Activated CD4-positive, CD25-positive, alpha-beta regulatory T cell treated with anti-CD3 and anti-CD28 coated beads, Interleukin-2, amount 50 U/mL, for 24 hours (primary cell): ENCODE measurements at places on chromosomes 11 and 22.

GRCh38 chr11:70528794-70529580, 130.7 kb downstream of the CTTN start:
- no peak for ATAC-seq

DNA sequence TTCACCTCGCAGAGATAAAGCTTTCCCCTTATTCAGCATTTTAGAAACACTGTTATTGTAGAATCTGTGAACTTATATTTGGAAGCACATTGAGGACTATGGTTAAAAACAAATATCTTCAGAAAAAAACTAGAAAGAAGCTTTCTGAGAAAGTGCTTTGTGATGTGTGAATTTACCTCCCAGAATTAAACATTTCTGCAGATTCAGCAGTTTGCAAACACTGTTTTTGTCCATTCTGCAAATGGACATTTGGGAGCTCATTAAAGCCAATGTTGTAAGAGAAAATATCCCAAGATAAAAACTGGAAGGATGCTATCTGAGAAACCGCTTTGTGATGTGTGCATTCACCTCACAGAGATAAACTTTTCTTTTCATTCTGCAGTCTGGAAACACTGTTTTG, 272.7 kb downstream of the OR4A5 start:
- ATAC-seq, result no peak

DNA sequence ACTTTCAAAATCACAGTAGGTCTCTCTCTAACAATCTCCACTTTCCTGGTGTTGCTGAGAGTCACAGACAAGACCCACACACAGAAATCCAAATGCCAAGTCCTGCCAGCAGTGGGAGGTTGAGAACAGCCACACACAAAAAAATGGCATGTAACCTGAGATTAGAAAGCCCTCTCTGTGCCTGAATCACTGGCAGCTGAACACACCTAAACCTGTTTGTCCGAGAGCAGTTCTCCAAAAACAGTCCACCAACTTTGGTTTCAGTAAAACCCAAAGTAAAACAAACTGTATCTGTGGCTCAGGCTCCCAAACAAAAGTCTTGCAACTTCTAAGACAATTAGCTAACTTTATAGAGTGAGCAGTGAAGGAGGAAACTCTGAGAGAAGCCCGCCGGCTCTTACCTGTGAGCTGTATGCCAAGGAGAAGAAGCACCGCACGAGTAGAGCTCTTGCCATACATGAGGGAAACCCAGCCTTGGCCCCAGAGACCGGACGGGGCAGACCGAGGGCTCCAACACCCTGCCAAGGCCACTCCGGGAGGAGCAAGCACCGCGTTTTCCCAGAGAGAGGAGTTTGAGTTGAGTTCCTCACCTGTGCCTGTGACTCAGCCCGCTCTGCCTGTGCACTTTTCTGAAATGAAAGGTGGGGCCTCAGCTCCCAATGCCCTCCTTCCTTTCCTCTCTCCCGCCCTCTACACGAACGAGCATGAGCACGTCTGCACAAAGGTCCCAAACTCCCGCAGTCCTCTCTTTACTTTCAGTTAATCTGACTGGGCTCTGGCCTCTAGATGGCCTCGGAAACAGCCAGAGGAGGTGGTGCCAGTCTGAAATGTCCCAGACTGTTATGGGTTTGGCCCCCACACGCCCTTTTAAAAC, at the start of gene MPZL2:
TSS of gene MPZL2 (minus strand) at position 603 of the 874 bp plus-strand sequence. CDS start at position 459, 144 bp downstream.
- peak; percentile 60 for ATAC-seq

DNA sequence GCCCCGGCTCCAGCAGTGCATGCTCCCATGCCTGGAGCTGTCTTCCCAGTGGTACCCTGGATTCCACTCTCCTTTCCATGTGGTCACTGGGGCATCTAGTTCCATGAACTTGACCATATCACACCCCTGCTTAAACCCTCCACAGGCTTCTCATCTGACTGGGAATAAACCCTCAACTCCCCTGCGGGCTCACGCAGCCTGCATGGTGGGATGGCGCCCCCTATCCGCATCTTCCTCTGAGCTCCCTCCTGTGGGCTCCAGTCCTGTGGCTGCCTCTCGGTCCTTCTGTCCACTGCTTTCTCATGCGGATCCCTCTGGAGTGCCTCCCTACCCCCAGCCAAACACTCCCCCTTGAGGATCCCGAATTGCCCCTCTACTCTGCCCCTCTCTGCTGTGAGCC, 41.4 kb upstream of the TTLL12 start:
- no peak for ATAC-seq
